ENCODE measurements at places on chromosomes 1 and 21.

DNA sequence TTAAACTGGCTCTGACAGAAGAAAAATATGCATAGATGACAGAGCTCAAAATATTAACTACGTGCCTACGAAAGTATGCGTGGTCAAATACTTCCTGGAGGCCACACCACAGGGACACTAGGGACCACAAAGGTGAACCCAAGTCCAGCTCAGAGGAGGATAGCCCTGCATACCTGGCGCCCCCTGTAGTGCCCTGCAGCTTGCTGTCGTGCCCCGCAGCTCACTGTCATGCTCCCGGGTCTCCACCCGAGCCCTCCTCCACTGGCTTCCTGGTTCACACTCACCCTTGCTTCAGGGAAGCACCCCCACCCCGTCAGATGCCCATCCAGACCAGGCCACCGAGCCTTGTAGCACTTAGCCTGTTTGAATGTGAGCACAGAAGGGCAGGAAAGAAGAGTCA lies 16.7 kb upstream of the NADK start:
- DNase-seq, result no peak

- no peak for DNase-seq
These were observed 18.9 kb upstream of the TMEM54 start for GRCh38 chr1:32919811-32920733.

- DNase-seq, result no peak
These were observed 251.0 kb downstream of the RHOU start for GRCh38 chr1:228986093-228986904.

GRCh38 chr1:153375511-153375910 lies at the start of gene S100A12:
TSS of gene S100A12 (minus strand) at chr1:153375621. CDS start at chr1:153374592, 1,029 bp downstream.
- DNase-seq, result no peak

GRCh38 chr1:100134872-100135271 lies 1.9 kb downstream of the TRMT13 start:
- no peak for DNase-seq

GRCh38 chr1:214545293-214545692 lies 6.1 kb downstream of the PTPN14 start:
- no peak for DNase-seq

DNA sequence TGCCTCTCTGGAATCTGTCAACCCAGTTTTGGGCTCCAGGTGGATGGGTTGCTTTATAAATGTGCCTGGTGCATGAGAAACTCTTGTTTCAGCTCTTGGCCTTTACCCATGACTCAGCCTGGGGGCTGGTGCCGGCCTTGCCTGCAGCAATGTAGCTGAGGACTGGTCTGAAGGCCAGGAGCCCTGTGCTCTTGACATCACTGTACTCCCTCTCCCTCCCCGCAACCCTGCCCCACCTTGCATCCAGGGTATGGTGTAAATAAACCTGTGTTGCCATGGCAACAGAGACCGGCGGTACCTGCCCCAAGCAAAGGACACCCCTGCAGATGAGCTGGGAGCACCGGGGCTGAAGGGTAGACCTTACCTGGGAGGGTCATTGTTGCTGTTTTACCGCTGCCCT lies 13.3 kb downstream of the FAM151A start:
- no peak for DNase-seq

DNA sequence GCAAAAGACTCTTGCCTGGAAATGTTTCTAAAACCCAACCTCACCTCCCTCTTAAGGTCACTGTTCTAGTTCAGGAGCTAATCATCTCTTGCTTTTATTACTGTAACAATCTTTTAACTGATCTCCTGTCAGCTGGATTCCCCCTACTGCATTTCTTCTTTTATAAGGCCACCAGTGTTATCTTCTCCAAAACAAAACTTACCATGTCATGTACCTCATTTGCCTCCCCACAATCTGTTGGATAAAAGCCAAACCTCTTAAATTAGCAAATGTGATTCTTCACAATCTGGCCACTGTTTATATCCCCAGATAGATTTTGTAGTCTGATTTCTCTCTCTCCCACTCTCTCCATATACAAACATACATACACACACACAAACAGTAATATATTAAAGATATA lies 143.3 kb downstream of the DENND1B start:
- no peak for DNase-seq

- no peak for DNase-seq
These were observed 71.2 kb upstream of the RGL1 start for GRCh38 chr1:183733715-183734114.
